NCI-H460 (cell line): ENCODE measurements at places on chromosomes 13 and 19.

- no peak for DNase-seq
Observed at GRCh38 chr13:95485045-95485517, 67.4 kb upstream of the CLDN10 start.

GRCh38 chr19:21430675-21431074 lies 33.7 kb downstream of the ZNF493 start:
- no peak for DNase-seq

DNA sequence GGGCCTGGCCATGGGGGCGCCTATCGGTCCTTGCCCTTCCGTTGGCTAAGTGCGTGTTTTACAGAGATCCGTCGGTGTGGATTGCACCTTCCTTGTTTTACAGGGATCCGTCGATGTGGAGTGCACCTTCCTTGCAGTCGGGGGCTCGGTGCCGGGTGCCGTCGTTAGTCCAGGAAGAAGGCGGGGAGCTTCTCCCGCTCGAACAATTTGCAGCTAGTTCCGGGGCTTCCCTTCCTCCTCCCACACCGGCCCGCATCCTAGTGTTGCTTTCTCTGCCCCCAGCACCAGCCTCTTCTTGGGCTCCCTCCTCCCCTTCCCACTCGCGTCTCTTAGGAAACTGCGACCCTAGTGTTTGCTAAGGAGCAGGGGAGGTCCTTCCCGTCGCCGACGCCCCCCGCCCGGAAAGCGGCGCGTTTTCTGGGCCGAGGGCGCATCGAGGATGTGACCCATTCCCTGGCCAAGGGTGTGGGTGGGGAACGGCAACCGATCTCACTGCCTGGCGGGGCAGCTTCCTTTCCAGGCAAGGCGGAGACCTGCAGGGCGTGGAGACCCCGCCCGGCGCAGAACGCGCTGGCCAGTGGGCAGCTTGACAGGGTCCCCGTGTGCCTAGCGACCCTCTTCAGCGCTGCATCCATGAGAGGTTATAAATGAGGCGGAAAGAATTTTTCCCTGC lies 75.7 kb upstream of the ZNF91 start:
- DNase-seq = no peak

- DNase-seq = no peak
Observed at GRCh38 chr19:49862391-49863253, 4.8 kb downstream of the PNKP start.

GRCh38 chr13:68927387-68928026 lies 1180.1 kb upstream of the ATXN8OS start:
- DNase-seq = peak; percentile 41

GRCh38 chr19:16922949-16923348 lies 34.1 kb downstream of the F2RL3 start:
- DNase-seq = no peak

DNA sequence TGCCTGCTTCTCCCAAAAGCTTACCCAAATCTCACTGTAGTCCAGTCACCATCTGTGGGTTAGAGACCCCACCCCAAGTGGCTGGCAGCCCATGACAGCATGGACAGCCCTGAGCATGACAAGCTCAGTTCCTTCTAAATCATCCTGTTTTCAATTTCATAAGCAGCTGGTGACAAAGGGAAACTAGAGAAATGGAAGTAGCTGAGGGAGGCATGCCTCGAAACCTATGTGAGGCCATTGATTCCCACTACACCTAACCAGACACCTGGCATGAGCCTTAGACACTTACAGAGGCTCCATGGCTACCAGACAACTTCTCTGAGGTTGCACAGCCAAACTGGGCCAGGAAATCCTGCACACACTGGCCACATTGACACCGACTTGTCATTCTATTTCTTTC lies 56.2 kb downstream of the ABCC4 start:
- no peak for DNase-seq

GRCh38 chr19:10653732-10654609 lies at the start of gene ILF3:
TSS of gene ILF3 (plus strand) at chr19:10654346. CDS start at chr19:10670606, 16,260 bp downstream.
- peak; percentile 99 for DNase-seq

DNA sequence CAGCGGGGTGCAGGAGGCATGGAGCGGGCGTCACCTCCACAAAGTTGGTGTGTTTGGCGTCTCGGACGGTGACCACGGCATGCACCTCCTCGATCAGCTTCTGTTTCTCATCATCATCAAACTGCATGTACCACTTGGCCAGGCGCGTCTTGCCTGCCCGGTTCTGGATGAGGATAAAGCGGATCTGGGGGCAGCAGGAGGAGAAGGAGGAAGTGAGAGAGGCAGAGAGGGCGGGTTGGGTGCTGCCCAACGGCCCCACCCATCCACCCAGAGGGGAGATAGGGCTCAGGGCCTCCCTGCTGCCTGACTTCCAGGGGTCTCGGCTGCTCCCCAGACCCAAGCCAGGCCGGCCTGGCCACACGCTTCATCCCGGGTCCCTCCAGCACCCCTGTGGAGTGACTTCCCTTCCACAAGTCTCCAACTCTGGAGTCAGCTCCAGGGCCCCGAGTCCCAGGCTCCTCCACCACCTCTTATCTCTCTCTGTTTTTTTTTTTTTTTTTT lies 4.6 kb downstream of the AP2S1 start:
- DNase-seq = no peak

DNA sequence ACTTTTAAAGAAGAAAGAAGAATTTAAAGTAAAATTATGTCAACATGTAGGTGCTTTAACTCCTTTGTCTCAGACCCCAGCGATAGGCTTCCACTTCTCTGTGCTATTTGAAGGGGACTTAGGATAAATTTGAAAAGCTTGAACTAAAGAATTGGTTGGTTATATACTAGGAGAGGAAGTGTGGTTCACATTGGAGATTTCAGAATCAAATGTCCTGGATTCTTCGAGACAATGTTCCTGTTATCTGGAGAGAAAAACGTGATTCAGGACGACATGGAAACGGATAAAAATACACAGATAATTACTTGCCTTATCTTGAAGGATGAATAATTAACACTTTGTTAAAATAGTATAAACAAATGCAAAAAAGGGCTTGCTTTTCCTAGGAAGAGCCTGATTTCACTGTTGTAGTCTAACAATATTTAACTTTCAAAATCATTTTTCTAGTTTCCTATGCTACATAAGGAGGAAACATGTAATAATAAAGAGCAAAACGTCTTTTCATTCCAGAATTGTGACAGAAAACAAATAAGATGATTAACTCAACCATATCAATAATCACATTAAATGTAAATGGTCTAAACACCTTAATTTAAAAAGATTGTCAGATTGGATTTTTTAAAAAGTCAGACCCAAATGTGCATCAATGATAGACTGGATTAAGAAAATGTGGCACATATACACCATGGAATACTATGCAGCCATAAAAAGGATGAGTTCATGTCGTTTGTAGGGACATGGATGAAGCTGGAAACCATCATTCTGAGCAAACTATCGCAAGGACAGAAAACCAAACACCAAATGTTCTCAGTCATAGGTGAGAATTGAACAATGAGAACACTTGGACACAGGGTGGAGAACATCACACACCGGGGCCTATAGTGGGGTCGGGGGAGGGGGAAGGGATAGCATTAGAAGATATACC lies 724 bp upstream of the ZNF780A start:
- DNase-seq = no peak

- DNase-seq = no peak
Observed at GRCh38 chr13:46604226-46604990, 51.4 kb downstream of the LRCH1 start.

GRCh38 chr19:49492573-49493405 lies 3.4 kb upstream of the RPS11 start:
- peak; percentile 56 for DNase-seq

- no peak for DNase-seq
Observed at GRCh38 chr19:6099033-6099432, 11.3 kb downstream of the RFX2 start.

GRCh38 chr13:77291774-77292173 lies 35.1 kb downstream of the MYCBP2 start:
- DNase-seq = no peak

- no peak for DNase-seq
Observed at GRCh38 chr13:53200498-53201453, 172.2 kb downstream of the OLFM4 start.

DNA sequence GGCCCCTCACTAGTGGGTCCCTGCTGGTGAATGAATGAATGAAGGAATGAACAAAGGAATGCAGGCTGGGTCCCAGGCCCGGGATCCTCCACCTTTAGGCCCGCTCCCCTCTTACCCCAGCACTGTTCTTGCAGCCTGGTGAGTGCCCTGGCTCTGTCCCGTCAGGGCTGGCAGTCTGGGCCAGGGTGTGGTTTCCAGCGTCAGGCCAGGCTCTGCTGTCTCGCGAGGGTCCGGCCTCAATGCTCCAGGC lies 317 bp downstream of the LYL1 start:
- no peak for DNase-seq

DNA sequence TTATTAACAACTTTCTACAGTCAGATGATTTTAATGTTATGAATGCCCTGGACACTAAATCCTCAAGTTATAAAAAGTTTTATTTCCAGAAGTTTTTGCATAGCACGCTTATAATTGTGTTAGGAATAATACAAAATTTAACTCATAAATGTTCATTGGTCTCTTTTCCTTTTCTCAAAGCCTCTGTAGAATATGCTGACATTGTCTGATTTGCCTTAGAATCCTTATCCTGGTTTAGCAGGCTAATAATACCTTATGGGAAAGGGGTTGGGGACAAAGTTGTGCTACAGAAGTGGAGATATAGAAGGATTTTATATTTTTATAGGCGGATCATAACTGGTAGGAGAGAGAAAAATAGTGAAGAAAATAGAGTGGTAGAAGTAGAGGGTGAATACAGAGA lies 1739.6 kb downstream of the OLFM4 start:
- no peak for DNase-seq

- no peak for DNase-seq
Observed at GRCh38 chr13:29561918-29562317, 33.6 kb downstream of the SLC7A1 start.

DNA sequence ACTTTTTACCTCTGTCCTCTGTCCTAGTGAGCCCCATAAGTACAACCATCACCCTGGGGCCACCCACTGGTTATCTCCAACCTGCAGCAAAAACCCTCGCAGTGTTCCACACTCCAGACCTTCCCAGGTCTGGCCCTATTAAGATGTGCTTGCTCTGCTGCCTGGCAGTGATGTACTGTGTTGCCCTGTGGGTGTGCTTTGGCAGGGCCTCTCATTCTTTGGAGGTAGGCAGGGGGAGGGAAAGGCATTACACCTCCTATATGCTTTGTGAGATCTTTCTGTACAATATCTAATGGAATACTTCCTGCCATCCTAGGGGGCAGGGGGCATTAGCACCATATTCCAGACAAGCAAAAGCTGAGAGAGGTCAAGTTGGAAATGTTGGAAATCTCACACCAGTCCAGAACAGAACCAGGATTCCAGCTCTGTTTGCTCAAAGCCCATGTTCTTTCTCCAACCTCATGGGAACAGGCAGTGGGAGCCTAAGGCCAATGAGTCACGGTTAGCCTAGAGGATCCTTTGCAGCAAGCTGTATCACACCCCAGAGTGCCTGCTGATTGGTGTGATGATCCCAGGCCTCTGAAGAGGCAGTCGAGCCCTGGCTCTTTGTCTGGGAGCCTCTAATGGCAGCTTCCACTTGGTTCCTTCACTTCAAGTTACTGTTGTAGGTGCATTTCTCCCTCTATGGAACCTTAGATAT lies 59.7 kb upstream of the UBL3 start:
- DNase-seq = no peak

- no peak for DNase-seq
Observed at GRCh38 chr19:5825178-5825577, 14.3 kb downstream of the FUT6 start.

- DNase-seq = no peak
Observed at GRCh38 chr13:55577847-55578210, 1562.9 kb upstream of the PRR20A start.

DNA sequence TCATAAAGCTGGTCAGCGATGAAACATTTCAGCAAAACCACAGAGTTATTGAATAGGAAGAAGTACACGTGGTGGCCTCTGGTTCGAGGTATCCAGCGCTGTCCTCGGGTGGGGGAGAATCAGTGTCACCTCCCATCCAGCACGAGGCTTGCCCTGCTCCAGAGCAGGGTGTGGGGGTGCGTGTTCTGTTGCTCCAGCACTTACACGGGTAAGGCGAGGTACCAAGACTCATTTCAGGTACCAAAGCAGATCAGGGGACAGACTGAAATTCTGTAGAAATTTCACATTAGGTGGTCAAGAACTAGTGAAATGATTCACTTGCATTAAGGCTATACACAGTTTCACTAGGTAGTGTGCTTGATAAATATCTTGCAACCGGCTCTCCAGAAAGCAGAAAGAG lies 164.2 kb upstream of the SOX1 start:
- no peak for DNase-seq
